ENCODE measurements at places on chromosomes 1 and 21.

DNA sequence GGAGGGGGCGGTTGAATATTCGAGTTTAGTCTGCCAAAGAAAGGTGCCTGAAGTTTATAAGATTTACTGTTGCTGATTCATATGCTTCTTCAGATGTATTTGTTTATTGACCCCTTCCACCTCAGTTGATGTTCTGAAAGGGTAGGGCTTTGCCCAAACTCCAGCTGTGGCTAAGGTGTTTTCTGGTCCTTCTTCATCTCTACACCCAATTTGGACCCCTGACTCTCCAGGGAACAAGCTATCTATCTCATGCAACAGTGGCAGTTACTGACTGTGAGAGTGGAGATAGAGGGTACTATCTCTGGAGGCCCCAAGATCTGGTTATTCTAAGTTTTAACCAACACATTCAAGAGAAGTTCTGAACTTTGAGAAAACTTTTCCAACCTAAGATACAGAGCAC is 12.6 kb upstream of the ALG14 start:
- DNase-seq: no peak

DNA sequence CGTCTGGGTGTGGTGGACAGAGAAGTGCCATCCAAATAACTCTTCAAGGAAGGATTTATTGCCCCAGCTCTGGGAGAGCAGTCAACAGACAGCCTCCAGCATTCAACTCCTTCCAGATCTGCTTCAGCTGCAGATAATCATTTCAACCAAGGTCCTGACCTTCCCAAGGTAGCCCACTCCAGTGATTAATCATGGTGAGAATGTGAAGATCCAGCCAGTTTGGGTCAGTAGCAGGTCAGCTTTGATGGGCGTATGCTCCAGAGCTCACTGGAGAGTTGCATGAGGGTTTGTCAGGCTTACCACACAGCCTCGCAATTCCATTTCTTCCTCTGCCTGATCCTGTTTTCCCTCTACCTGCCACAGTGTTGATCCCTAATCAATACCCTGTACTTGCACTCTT is 214.5 kb upstream of the ZRANB2 start:
- DNase-seq: no peak

- no peak for DNase-seq
These were observed 40.2 kb upstream of the SOX13 start for GRCh38 chr1:204032642-204033235.

GRCh38 chr1:228552596-228553176 is 65.5 kb downstream of the RNF187 start:
- DNase-seq: no peak

GRCh38 chr21:35019631-35020032 is 29.5 kb downstream of the RUNX1 start:
- DNase-seq: no peak

DNA sequence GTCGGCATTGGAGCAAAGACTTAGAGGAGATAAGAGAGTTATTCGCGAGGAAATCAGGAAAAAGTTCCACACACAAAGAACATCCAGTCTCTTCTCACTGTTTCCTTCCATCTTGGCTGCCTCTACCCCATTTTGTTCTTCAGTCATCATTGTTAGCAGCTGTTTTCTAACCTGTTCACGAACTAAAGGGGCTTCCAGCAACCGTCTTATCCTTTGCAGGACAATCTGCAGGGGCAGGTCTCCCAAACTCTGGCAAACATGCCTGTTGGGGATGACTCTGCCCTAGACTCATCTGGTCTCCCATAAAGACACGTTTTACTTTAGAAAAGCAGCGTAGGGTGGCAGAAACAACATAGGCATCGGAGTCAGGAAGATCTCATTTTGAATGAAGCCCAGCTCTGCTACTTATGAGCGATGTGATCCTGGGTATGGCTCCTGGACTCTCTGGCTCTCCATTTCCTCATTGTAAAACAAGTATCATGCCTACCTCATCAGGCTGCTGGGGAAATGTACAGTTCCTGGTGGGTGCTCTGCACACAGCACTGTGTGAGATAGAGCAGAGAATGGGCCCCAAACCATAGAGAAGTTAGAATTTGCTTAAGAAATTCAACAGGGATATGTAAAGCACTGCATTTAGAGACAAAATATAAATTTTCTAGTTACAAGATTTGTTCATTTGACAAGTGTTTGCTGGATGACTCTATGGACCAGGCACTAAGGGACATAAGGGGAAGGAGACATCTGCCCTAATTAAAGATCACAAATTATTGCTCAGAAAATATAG is 59.7 kb downstream of the MEF2D start:
- DNase-seq: no peak

DNA sequence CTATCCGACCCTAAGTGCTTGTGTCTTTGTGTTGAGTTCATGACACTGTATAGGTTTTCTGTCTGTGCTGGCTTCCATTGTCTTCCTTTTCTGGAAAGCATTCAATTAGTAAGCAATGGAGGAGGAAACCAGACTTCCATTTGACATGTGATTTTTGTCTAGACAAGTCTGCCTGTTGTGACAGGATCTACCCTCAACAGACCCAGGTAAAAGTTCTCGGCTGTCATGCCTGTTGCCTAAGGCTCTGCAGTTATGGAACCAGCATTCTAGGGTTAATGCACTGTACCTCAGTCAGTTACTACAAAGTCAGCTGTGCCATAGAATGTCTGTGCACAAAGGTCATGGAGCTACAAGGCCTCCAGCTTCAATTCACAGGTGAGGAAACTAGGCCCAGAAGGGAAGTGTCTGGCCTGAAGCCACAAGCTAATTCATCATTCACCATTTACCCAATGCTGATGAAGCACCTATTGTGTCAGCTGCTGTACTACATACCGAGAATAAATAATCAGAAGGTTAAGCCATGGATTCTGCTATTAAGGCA is 72.3 kb downstream of the PLPP3 start:
- no peak for DNase-seq

- DNase-seq: no peak
These were observed 48.1 kb downstream of the CAMSAP2 start for GRCh38 chr1:200786788-200787187.

GRCh38 chr1:44294588-44295007 is 60.5 kb downstream of the ERI3 start:
- DNase-seq: peak; percentile 21

- peak; percentile 82 for DNase-seq
These were observed 35.2 kb downstream of the DNASE2B start for GRCh38 chr1:84433258-84434080.

GRCh38 chr1:18103788-18104421 is 3.7 kb upstream of the IGSF21 start:
- DNase-seq: no peak

- DNase-seq: no peak
These were observed 9.2 kb upstream of the SLC45A3 start for GRCh38 chr1:205689479-205689878.

DNA sequence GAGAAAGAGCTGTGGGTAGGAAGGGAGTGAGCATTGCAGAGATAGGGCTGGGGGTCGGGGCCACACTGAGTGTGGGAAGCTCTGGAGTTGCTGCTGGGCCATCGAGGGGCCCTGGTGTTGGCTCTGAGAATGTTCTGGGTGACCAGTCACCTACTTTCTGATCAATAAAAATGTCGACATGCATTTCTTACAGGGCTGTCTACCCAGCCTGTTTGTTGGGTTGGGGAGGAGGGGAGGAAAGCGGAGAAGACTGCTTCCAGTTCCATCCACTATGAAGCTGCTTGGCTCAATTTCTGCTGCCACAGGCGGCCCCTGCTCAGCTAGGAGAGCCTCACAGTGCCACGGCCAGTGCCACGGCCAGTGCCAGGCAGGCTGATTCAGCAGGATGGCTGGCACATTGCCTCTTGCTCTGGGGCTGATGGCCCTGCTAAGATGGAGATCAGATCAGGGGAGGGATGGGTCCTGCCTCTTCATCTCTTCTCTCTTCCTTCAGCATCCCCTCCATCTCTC is 3.0 kb upstream of the PADI3 start:
- no peak for DNase-seq

DNA sequence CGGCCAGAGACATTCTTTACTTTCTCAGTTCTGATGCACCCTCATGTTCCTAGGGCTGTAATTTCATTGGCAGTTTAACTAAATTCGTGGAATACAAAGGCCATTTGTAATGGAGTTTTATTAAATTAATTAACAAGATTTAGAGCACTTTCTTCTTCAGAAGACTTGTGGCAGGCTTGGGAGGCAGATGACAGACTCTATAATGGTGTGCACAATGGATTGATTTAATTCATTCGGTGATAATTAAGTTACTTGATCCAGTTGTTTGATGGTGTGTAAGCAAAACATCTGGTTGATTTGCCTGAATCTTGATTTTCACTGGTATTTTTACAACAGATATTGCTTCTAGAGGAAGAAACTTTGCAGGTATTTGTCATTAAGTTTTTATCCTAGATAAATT is 361.9 kb upstream of the GREM2 start:
- DNase-seq: no peak

GRCh38 chr1:170686291-170686690 is 22.4 kb downstream of the PRRX1 start:
- DNase-seq: no peak

DNA sequence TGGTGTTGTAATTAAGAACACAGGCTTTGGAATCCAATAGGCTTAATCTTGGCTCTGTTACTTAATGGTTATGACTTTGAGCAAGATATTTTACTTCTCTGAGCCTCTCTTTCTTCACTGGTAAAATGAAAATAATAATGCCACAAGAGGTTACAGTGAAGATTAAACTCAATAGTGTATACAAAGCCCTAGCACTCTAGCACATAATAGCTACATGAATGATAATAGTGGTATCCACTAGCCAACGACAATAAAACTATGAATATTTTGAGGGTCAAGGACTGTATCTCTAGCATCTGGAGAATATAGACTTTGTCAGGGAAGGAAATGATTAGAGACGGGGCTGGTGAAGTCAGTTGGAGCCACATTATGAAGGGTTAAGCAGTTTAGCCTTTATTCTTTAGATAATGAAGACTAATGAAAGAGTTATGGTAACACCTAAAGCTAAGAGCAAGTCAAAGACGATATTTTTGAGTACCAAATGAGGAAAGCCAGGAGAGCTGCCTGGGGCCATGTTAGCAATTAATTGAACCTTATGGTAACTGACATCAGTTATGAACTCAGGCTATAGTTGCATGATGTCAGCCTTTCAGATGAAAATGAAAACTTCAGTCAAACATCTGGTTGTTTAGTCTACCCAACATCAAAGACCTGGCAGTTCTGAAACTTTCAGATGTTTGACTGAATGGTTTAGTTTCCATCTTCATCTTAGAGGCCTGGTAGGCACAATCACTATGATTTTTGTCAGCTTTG is 32.8 kb upstream of the RNF11 start:
- DNase-seq: no peak

GRCh38 chr1:51761351-51761750 is 117.2 kb downstream of the NRDC start:
- no peak for DNase-seq

DNA sequence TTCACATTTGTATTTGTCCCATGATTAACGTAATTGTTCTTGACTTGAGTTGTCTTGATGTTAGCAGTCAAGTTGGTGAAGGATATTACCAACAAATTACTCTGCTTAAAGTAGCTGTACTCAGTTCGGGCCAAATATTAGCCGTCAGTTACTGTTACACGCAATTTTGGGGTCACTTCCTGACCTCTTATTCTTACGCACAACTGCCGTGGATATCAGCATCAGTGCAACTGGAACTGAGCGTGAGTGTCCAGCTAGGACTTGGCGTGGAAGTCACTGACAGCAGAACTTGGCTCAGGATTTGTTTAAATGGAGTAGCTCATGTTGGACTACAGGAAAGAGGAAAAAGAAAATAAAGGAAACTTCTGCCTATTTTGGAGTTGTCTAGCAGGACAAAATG is 56.4 kb downstream of the ADAMTS1 start:
- no peak for DNase-seq

DNA sequence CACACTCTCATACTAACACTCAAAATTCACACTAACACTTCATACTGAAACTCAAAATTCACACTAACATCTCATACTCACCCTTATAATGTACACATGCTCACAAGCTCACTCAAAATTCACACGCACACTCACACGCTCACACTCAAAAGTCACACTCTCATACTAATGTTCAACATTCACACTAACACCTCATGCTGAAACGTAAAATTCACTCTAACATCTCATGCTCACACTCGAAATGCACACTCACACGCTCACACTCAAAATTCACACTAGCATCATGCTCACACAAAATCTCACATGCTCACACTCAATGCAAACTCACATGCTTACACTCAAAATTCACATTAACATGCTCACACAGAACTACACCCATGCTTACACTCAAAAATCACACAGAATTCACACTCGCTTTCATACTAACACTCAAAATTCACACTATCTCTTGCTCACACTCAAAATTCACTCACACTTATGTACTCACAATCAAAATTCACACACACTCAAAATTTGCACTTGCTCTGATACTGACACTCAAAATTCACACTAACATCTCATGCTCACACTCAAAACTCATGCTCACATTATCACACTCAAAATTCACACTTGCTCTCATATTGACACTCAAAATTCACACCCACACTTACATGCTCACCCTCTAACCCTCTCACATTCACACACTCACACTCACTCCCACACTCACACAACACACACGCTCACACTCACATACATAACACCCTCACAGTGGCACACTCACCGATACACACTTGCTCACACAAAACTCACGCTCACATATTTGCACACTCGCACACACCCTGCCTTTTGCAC is 264.4 kb upstream of the VAMP3 start:
- no peak for DNase-seq

DNA sequence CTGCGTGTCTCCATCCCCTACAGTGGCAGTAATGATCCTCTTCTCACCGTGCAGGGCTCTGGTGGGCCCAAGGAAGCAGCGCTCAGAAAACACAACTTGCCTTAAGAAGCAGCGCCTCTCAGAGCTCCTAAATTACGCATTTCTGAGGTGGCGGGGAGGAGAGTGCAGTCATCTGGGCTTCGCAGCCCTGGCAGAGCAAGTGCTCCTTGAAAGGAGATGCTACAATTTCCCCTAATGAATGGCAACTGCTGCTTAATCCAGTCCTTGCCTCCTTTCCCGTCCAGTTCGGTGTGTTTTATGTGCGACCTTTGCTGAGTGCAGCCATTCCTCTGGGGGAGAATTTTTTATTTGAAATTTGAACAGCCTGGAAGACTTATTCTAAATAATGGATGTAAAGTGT is 287.3 kb downstream of the PTPRU start:
- no peak for DNase-seq

GRCh38 chr1:203031467-203031866 is 5.2 kb downstream of the PPFIA4 start:
- peak; percentile 31 for DNase-seq

DNA sequence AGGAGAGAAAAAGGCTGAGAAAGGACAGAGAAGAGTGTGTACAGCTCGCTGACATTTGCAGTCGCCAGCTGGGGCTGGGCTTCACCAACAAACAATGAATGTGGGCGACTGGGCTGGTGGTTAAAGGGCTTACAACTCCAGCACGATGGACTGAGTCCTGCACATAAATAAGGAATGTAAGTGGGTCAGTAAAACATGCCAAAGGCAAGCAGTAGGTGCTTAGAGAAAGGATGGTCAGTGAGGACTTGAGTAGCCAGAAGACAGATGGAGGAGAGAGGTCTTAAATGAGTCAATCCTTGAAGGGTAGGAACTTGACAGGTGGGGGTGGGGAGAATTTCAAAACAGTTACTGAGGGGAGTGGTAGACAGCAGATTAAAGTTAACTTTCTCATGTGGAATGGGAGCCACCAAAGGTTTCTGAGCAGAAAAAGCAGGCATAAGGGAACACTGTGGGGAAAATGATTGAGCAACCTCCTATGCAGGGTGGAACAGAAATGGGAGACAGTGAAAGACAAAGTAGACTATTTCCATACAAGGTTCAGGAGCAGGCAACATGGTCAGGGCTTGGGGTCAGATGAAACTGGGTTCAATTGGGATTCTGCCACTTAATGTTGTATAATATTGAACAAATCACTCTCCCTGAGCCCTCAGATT is 37.4 kb downstream of the GADD45A start:
- DNase-seq: no peak

- DNase-seq: no peak
These were observed 28.3 kb downstream of the TTC3 start for GRCh38 chr21:37101384-37101783.
